ENCODE measurements at places on chromosomes 6 and 20. TPM values are rescaled to one million over a fixed set of nuclear protein-coding genes. Genes with fewer than 3 reads are reported as not detected.

Gene GLP1R
- not detected for total RNA-seq

Gene ARG1
- 0.49 TPM for total RNA-seq

- H3K4me1 ChIP-seq, result no peaks in the 10 kb centered on the region
- H3K4me3 ChIP-seq, result no peak overlapping the region
- H3K36me3 ChIP-seq, result no peaks in the 10 kb centered on the region
These were observed 286.3 kb downstream of the BTBD3 start for GRCh38 chr20:12203981-12204380.

GRCh38 chr6:6709106-6709505 is 120.6 kb downstream of the LY86 start:
- H3K36me3 ChIP-seq, result no peaks in the 10 kb centered on the region
- H3K4me1 ChIP-seq, result peaks cover 18% of the 10 kb centered on the region
- H3K4me3 ChIP-seq, result no peak overlapping the region
- no peaks in the 10 kb centered on the region for H3K27me3 ChIP-seq
- no peak overlapping the region for H3K27ac ChIP-seq
- no peak for DNase-seq
